ENCODE measurements at places on chromosomes 2 and 18.
A peak's percentile ranks its signal among the peaks of the same experiment; 100 is the strongest.

DNA sequence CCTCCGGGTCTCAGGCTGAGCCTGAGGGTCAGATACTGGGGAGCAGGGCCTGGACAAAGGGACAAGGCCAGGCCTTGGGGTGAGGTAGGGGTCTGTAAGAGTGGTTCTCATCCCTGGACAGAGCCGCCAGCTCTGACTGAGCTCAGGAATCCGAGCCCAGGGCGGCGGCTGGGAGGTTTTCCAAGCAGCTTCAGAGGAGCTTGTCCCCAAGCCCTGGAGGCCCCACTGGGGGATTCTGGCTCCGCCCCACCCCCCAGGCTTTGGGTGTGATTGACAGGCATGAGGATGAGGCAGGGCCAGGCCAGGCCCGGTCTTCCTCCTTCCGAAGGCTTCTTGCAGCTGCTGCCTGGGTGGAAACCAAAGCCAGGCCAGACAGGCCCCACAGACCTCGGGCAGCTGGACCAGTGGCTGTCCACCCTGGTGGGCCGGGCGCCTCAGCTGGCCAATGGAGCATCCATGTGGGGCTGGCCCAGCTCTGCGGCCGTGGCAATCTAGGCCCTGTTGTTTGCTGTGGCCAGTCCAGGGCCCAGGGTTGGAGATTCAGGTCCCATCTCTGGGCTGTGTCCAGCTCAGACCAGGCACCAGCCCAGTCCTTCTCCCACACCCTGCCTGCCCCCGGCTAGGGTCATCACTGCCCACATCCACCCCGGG is 23.1 kb upstream of the GPC1 start:
- DNase-seq = no peak

GRCh38 chr2:14861181-14861580 is 228.7 kb downstream of the LRATD1 start:
- DNase-seq = no peak

- DNase-seq = peak; percentile 39
Observed at GRCh38 chr2:172704072-172704936, 31.3 kb upstream of the RAPGEF4 start.

GRCh38 chr2:215506604-215506990 is 70.7 kb upstream of the FN1 start:
- DNase-seq = no peak

DNA sequence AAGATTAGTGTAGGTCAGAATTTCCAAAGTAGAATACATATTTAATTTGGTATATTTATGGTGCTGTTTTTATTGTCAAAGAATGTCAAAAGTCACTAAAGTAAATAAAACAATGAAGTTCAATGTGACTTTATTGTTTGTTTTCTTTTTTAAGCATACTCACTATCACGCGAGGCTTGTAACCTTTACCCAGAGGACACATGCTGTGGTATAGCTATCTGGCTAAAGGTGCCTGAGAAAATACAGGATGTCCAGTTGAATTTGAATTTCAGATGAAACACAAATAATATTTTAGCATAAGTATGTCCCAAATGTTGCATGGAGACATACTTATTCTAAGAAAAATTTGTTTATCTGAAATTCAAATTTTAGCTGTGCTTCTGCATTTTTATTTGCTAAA is 103.3 kb upstream of the KLF7 start:
- no peak for DNase-seq

- peak; percentile 71 for DNase-seq
Observed at GRCh38 chr2:154700136-154700535, 1.6 kb downstream of the KCNJ3 start.

- no peak for DNase-seq
Observed at GRCh38 chr18:32301976-32302743, 112.3 kb downstream of the MEP1B start.

- no peak for DNase-seq
Observed at GRCh38 chr2:86360776-86361175, 23.4 kb upstream of the REEP1 start.

- no peak for DNase-seq
Observed at GRCh38 chr2:150256736-150257135, 230.7 kb downstream of the RND3 start.

- DNase-seq = no peak
Observed at GRCh38 chr2:10330700-10331026, 28.0 kb downstream of the HPCAL1 start.

DNA sequence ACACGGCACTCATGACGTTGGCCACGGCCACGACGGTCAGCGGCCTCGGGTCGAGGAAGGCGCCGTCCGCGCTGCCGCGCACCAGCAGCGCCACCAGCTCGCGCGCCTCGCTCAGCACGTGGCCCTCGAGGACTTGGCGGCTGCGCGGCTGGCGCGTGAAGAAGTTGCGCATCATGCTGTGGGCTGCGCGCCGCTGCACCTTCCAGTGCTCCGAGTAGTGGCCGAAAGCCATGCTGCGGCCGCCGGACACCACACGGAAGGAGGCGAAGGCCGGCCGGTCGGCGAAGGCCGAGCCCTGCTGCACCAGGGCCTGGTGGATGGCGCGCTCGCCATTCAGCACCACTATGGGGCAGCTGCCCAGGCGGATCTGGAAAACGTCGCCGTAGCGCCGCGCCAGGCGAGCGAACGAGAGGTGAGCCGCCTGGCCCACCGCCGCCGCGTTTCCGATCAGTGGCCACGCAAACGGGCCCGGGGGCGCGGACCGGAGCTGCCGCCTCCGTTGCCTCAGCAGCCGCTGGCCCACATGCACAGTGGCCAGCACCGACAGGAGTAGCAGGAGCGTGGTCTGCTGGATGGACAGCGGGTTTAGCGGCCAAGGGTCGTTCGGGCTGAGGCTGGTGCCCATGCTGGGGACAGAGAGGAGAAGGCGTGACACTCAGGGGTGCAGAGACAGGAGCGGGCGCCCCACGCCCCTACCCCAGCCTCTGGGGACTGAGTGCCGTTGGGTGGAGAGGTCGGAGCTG is 1.0 kb downstream of the CYP1B1 start:
- peak; percentile 39 for DNase-seq
